Left hindlimb (tissue), 1 donor: ENCODE measurements at places on chromosomes 3 and 15.

GRCh38 chr3:82005266-82005665 is 243.8 kb upstream of the GBE1 start:
- no peak for DNase-seq

GRCh38 chr3:140823106-140823505 is 118.5 kb upstream of the SLC25A36 start:
- no peak for DNase-seq

GRCh38 chr15:80801891-80802680 is 22.9 kb downstream of the CEMIP start:
- peak; percentile 49 for DNase-seq

DNA sequence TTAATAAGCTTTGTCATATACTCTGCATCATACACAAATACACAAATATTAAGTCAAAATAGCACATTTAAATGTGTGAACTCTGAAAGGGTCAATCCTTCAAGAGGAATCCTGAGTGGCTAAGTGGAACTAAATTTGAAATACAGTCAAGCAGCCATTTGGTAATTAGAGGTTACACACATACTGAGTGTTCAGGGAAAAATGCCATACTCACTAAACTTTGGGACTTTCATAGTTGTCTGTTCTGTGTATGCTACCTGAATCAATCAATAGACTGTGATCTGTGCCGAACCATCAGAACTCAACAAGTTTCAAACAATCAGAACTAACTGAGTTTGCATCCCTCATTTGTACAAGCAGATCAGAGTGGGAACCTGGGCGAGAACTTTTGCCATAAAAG is 15.3 kb downstream of the ANKRD28 start:
- DNase-seq: no peak

- no peak for DNase-seq
Observed at GRCh38 chr3:2158828-2159227, 60.2 kb downstream of the CNTN4 start.

- no peak for DNase-seq
Observed at GRCh38 chr15:80660119-80660518, 35.0 kb upstream of the ABHD17C start.

GRCh38 chr3:181711325-181712135 is at the start of gene SOX2:
SOX2 (plus strand) TSS chr3:181711925; CDS start chr3:181712361, 436 bp downstream.
- peak; percentile 72 for DNase-seq

DNA sequence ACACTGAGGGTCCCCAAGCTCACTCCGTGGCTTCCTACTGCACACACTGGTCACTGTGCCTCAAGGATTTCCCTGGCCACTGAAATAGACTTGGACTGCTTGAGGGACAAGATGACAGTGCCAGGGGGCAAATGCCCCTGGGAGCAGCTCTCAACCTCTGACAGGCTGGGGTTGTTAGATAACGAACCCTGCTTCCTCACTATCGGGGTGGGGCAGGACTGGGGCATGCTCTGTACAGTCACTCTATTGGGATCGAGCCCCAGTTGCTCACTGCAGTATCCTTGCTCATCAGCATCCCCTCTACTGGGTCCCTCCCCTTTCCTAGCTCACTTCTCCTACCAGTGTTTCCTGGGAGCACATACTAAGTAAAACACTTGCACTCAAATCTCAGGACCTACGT is 610.8 kb downstream of the NTRK3 start:
- DNase-seq: no peak

GRCh38 chr15:36972704-36973103 is 127.6 kb downstream of the MEIS2 start:
- no peak for DNase-seq

- no peak for DNase-seq
Observed at GRCh38 chr3:14093831-14094230, 30.8 kb downstream of the CHCHD4 start.

- DNase-seq: no peak
Observed at GRCh38 chr3:133933097-133934024, 37.7 kb upstream of the RAB6B start.

DNA sequence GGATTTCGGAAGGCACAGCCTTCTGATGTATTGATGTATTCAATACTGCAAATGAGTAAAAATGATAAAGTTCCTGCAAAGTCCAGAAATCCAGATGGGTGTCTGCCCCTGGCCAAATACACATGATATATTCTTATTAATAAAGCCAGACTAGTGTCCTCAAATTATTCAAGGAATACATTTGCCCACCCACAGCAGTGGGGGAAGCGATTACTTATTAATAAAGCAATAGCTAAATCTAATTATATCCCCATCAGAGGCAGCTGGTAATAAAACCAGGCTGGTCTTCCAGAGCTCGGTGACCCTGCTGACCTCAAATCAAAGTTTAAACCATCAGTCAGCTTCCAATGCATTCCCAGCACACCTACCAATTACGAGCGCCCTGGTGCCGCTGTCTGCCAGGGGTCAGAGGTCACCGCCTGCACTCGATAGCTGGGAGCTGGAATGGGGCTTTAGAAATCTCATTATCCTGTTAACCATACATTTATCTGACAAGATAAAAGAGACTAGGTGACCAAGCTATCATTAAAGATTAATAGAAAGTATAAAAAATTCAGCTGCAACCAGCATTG is 330.3 kb downstream of the UACA start:
- DNase-seq: no peak

DNA sequence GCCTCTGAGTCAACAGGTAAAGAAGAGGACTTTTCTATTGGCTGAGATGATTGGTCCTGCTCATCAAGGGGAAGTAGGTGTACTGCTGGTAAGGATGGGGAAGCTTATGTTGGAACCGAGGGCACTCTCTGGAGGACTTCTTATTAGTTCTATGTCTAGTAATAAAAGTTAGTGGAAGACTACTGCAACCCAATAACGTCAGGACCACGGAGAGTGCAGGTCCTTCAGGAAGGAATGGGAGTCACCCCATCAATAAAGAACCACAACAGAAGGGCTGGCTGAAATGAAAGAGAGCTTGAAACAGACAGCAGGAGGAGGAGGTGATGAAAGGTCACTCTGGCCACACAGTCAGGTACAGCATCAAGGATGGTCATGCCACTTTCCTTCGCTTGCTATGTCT is 68.8 kb upstream of the PRR23E start:
- DNase-seq: no peak

- DNase-seq: no peak
Observed at GRCh38 chr3:132164469-132165092, 129.8 kb upstream of the CPNE4 start.

GRCh38 chr15:61390138-61390537 is 161.0 kb upstream of the RORA start:
- DNase-seq: no peak

- no peak for DNase-seq
Observed at GRCh38 chr3:61631108-61631769, 69.9 kb downstream of the PTPRG start.

GRCh38 chr15:88299497-88299896 is 43.0 kb upstream of the NTRK3 start:
- DNase-seq: no peak

GRCh38 chr3:50405249-50405648 is 45.9 kb upstream of the TMEM115 start:
- DNase-seq: no peak

GRCh38 chr15:60574801-60575631 is 96.1 kb upstream of the ICE2 start:
- DNase-seq: no peak

- no peak for DNase-seq
Observed at GRCh38 chr15:88375234-88375927, 91.8 kb downstream of the MRPL46 start.

DNA sequence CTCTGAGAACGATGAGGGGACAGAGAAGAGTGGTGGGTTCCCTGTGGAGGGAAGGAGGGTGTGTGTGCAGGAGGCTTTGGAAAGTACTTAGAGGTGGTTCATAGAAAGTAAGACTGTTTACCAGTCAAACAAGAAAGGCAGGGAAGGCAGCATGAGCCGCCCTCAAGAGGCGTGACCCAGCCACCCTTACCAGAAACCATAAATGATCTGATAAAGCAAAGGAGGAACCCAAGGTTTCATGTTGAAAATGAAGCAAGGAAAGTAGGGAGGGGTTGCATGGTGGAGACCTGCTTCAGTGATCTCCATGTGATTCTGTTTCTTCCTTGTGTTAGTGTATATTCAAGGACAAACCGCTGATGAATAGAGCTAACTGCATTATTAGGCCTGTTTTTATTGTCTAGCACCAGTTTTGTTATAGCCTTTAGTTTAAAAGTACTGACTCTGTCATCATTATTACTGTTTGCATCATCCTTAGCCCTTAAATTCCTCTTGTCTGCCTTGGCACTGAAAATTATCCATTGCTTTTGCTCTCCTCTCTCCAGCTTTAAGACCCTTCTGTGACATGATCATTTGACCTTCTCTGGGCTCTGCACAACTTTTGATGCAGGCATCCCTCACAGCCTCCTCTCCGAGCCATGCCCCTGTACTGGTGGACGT is 96.1 kb downstream of the STAC start:
- DNase-seq: no peak

GRCh38 chr3:148940983-148941382 is 50.4 kb upstream of the GYG1 start:
- no peak for DNase-seq

GRCh38 chr3:71168880-71169411 is 414.6 kb downstream of the FOXP1 start:
- no peak for DNase-seq

DNA sequence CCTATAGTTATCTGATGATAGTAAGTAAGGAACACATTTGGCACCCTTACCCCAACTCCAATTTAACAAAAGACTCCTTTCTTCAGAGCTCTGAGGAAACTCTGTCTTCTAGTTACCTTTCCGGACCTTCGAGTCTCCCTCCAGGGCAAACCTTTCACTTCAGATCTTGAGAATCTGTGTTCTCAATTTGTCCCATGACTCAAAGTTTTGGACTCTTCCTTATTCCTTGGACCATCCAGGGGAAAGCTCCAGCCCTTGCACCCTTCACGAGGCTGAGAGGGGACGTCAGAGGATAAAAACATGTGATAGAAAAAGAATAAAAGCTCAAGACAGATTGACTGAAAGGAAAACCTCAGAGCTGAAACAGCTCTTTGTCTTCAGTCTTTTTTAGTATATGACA is 76.9 kb downstream of the CTNNB1 start:
- DNase-seq: no peak

- DNase-seq: no peak
Observed at GRCh38 chr3:145145461-145145860, 1015.5 kb downstream of the PLOD2 start.

GRCh38 chr3:77814845-77815244 is 774.9 kb downstream of the ROBO2 start:
- DNase-seq: no peak

- peak; percentile 95 for DNase-seq
Observed at GRCh38 chr3:42772670-42773408, at the start of gene CCDC13. CCDC13 (minus strand) TSS chr3:42773253; CDS start chr3:42758345, 14,908 bp downstream.

DNA sequence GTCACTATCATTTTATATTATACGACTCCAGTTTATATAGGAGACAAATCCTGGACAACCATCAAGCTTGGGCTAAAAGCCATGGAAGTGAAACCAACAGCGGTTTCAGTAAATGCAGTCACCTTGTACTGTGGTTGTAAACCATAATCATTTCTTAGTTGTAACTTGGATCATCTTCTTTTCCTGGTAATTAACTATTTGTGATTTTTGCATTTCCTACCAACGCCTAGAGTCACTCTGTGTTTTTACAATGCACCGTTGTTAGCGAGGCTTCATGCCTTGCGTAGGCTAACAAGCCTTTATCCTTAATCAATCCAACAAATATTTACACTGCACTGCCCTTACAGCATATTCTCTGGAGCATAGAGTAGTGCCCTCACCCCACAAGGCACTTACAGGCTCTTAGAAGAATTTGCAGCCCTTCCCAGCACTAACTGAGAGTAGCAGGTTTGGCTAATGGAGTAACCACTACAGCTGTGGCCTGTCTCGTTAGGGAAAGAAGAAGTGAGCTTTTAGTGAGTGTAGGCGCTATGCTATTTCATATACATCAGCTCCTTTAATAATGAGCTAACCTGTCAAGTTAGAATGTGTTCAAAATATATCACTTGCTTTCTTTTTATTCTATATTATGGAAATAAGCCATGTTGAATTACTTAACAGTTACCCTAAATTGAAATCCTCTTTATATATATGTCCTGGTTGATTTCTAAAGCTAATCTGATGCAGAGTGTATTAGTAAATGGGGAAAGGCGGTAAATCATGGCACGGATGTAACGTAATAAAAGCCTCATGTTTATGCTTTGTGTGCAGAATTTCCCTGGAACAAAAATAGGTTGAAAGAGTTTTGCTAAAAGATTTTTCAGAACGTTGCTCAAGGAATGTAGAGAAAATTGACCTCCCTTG is 62.8 kb downstream of the ABHD2 start:
- DNase-seq: no peak

DNA sequence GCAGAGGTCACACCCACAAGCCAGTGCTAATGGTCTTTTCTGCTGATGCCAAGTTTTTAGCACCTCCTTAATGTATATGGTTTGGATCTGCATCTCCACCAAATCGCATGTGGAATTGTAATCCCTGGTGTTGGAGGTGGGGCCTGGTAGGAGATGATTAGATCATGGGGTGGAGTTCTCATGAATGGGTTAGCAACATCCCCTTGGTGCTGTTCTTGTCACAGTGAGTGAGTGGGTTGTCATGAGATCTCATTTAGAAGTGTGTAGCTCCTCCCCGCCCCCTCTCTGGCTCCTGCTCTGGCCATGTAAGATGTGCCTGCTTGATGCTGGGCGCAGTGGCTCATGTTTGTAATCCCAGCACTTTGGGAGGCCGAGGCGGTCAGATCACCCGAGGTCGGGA is 37.3 kb upstream of the KLHL6 start:
- DNase-seq: no peak

DNA sequence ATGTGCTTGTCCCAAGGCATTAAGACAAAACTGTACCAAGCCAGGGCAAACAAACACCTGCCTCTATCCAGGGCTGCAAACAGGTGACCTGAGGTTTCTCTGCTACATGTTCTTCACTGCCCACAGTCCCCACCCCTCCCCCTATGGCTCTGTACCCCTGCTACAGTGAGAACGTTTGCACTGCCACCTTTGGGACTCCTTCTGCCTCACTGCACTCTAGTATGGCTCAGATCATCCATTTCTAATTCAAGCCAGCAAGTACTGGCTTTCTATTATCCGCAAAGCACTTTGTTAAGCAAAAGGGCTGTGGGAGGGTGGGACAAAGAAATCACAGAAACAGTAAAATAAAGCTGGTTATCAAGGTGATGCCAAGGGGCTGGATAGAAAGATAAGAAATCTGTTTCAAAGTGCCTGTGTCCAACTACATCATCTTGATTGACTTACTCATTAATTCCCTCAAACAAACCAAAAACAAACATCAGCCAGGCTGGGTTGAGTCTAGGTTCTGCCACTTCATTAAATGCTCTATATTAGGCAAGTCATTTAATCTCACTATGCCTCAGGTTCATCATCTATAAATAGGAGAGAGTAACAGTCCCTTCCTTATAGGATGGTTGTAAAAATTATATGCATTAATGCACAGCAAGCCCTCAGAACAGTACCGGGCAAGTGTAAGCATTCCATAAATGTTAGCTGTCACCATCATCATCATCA is 95.3 kb downstream of the PDZRN3 start:
- no peak for DNase-seq

GRCh38 chr3:197940745-197941384 is 9.1 kb upstream of the RPL35A start:
- DNase-seq: no peak

DNA sequence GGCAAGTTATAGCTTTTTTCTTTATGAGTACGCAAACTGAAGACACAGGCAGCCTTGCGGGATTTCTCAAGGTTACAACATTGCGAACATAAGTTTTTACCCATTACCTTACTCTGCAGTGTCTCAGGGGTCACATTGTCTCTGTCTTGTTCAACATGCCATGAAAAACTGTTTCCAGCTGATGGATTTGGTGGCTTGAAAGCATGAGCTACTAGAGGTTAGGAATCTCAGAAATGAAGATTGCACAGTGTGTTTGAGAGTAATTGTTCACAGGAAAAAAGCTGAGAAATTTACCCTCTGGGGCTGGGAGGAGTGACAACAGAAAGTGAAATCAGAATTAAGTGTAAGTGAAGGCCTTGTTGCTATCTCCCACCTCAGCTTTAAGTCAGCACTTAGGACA is 568.6 kb downstream of the TAFA4 start:
- no peak for DNase-seq
